Fibroblast of gingiva (primary cell): ENCODE measurements at places on chromosomes 1 and 21.

DNA sequence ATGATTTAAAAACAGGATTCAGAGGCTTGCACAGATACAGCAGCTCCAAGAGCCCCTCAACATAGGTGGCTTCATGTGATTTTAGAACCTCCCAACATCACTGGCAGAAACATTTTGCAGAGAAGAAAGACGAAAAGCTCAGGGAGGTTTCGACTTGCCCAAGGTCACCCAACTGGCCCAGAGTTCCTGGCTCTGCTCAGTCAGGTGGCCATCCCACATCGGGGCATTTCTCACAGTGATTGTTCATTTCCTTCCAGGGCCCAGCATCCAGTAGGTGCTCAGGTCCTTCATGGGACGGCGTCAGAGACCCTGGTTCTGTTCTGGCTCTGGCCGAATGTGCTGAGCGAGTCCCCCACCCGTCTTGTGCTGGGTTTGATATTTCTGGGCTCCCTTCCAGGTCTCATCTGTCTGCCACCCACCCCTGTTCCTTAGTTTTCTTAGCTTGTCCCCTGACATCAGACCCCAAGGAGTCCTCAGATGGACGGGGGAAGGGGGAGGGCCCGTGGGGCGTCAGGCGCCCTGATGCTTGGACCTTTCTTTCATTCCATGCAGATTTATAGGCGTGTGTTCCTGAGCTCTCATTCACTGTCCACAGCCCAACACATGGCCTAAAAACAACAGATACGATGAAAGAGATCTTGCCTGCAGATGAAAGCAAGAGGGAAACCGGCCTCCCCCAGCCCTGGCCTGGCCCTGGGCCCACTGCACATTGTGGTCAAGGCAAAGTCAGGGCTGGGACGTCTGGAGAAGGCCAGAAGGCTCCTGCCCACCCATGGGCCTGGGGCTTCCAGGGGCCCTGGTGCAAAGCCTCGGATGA lies 123.1 kb upstream of the ZBTB40 start:
- no peak for DNase-seq

- DNase-seq: no peak
Observed at GRCh38 chr1:176820391-176821031, 344.0 kb downstream of the ASTN1 start.

- no peak for DNase-seq
Observed at GRCh38 chr1:10402729-10403274, 3.9 kb downstream of the PGD start.

GRCh38 chr1:177567393-177567792 lies 396.6 kb downstream of the BRINP2 start:
- no peak for DNase-seq

DNA sequence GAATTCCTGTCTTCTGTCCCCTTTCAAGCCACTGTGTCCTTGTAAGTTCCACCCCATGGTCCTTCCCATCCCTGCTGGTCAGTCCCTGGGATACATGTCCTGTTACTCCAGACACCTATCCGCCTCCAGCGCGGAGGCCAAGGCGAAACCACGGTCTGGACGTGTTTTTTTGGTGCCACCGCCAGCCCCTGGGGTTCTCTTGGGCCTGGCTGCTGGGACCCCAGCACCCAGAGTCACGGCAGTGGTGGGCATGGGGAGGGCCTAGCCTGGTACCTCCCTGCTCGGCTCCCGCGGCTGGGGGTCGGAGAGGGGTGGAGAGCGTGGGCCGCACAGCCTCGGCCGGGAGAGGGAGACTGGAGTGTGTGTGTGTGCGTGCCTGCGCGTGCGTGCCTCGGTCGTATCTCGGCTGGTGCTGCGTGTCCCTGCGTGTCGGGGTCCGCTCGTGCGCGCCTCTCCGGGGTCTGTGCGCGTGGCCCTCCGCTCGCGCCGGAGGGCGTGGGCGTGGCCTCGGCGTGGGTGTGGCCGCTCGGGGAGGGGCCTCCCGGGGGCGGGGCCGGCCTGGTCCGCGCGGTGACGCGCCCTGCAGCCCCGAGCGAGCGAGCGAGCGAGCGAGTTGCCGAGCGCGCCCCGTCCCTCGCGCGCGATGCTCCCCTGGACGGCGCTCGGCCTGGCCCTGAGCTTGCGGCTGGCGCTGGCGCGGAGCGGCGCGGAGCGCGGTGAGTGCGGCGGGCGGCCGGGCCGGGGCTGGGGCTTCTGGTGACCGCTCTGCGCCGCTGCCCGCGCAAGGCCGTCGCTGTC lies at the start of gene VWA1:
Gene VWA1, plus strand, starts transcription at position 585 of the 798 bp plus-strand sequence. Its CDS starts 59 bp downstream, at position 644.
- peak; percentile 54 for DNase-seq

GRCh38 chr21:42309753-42310213 lies 5.4 kb downstream of the TFF3 start:
- no peak for DNase-seq

GRCh38 chr1:232047473-232047872 lies 420.9 kb downstream of the DISC1 start:
- no peak for DNase-seq

DNA sequence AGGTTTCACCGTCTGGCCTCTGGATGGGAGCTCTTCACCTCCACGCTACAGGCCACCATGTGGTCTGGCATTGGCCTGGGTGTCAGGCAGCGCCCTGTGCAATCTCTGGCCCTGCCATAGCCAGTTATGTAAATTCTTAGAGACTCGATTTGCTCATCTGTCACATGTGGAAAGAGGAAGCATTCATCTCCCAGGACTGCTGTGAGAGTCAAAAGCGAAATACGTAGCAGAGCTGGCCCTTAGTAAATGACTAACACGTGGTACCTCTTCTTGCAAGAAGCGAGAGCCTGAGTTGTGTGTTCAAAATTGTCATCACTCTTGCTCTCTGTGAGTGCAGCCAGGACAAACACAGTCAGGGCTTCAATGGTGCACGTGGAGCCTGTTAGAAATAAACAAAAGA lies 159.0 kb upstream of the BACE2 start:
- no peak for DNase-seq

DNA sequence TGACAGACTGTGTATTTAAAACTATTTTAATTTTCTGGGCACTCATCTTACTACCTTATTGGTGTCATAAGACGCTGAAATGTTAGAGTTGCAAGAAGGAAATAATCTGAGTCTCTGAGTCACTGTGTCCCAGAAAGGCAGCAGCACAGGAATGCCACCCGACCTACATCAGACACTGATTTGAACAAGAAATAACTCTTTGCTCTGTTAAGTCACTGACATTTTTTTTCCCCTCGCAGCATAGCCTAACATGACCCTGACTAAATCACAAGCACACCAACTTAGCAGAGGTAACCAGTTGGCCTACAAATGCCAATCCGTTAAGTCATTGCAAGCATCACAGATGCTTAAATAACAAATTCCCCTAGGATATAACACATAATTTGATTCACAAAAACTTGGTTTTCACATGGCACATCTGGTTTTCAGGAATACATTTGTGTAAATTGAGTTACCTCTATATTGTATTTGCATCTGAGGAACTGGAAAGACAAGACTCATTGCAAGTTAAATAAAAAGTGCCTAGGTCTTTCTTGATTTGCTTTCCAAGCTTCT lies 349.1 kb downstream of the SEC16B start:
- no peak for DNase-seq

GRCh38 chr21:42006765-42007164 lies 3.4 kb downstream of the ZBTB21 start:
- no peak for DNase-seq

- no peak for DNase-seq
Observed at GRCh38 chr1:218880484-218881060, 293.1 kb upstream of the LYPLAL1 start.

DNA sequence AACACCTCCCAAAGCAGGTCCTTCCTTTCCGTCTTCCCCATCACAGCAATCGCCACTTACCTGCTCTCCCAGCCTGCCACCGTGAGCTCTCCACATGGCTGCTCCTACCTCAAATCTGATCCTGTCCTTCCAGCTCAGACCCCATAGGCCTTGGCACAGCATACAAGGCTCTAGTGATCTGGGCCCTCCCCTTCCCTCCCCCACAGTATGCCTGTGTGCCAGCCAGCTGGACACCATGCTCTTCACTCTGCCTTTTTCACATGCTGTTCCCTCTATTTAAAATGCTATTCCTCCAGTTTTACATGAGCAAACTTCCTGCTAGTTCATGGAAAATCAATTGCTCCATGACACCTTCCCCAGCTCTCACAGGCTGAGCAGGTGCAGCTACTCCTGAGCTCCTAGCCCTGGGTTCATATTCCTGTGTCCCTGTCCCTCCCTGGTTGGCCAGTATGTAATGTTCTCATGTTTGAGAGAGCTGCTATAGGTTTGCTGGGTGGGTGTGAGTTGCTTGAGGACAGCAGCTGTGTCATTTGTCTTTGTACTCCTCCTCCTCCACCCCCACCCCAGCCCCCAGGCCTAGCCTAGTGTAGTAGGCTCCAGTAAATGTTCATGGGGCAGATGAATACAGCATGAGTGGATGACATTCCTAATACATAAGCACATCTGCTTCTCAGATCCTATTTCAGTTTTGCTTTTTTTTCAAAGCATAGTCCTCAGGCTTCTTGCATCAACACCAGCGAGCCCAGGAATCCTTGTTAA lies 6.3 kb upstream of the TNNT2 start:
- DNase-seq: peak; percentile 78

- DNase-seq: no peak
Observed at GRCh38 chr1:21685946-21686678, 17.0 kb upstream of the RAP1GAP start.

DNA sequence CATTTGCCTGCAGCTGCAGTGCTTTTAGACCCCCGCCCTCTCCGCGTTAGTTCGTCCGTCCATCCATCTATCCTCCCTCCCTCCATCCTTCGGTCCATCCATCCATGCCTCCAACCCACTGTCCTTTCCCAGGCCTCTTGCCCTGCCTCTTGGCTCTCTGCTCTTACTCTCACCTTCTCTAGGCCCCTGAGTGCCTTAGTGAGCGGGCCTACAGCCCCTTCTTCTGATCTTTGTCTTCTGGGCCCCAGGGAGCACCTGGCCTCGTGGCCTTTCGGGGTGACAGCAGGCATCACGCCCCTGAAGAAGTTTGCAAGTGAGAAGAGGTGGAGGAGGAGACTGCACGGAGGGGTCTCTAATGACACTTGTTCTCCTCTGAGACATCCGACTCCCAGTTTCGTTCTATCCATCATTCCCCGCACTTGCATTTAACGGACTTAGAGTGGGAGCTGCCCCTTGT lies 842 bp downstream of the ATXN7L2 start:
- DNase-seq: no peak

- no peak for DNase-seq
Observed at GRCh38 chr1:155900161-155900560, 11.0 kb downstream of the RIT1 start.

GRCh38 chr1:225462714-225463574 lies 35.1 kb upstream of the LBR start:
- no peak for DNase-seq

DNA sequence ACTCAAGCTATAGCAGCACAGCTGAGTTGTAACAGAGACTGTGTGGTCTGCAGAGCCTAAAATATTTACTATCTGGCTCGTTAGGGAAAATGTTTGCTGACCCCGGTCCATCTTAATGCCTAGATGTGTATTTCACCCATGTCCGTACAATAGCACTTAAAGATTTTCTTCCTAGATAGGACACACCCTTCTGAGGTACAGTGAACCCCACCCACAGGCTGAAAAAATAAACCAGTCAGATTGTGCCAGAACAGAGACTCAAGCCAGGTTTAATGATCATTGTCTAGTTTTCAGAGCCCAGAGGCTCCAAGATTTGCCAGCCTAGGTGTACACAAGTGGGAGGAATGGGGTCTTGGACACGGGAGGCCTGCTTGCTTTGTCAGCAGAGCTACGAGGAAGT lies 5.6 kb downstream of the AMIGO1 start:
- no peak for DNase-seq

- no peak for DNase-seq
Observed at GRCh38 chr1:35481229-35481628, 76.0 kb downstream of the KIAA0319L start.

DNA sequence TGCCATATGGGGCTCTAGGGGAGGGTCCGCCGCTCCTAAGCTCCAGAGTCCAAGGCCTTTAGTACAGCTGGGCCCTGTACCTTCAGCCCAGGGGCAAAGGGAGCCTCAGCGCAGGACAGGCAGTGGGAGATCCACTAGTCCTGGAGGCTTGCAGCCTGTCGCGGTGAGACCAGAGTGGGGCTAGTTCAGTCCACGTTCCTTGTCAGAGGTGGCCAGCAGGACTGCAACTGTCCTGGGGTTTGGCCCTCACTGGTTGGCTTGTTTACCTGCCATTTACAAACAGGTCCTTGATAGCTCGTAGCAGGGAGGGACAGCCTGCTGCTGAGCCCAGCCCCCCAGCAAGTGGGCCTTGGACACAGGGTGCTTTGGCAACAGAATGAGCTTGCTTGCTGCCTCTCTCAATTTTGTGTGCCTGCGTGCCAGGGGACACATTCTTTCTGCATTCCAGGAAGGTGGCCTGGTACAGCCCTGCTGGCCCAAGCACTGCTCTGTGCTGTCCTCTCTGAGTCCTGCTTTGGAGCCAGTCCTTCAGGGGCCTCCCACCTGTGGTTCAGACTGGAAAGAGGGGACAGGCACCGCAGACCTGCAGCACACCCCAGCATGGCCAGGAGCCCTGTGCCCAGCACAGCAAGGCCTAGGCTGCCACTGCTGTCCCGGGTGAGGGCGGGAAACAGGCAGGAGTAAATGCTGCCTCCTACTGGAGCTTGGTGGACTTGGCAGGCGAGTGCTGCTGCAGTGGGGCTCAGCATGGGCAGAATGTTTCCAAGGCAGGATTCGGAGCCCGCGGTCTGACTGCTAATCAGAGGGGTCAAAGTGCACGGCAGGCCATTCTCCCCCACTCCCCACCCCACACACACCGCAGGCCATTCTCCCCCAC lies 15.2 kb downstream of the H6PD start:
- peak; percentile 33 for DNase-seq

- no peak for DNase-seq
Observed at GRCh38 chr1:5580926-5581325, 411.3 kb downstream of the NPHP4 start.

- peak; percentile 38 for DNase-seq
Observed at GRCh38 chr1:29504196-29504595, 267.9 kb downstream of the PTPRU start.

DNA sequence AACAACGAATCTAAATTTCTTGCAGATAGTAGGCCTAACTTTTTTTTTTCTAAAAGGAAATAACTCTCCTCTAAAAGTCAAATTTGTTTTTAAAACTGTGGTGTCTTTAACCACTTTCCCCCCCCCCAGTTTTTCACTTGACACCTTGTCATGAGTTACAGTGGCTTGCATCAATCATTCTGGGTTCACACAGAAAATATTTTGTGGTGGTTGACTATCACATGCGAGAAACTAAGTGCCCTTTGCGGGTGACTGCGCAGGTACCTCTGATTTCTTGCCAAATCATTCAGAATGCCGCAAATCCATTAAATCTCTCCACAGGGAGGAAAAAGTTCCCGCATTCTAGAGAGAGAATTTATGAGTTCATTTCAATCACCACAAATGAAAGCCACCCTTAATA lies 23.8 kb upstream of the SAMSN1 start:
- DNase-seq: no peak
